Neuronal stem cell (in vitro differentiated cells): ENCODE measurements at places on chromosomes 2 and 18.

GRCh38 chr2:156456616-156457015, 20.4 kb downstream of the GPD2 start:
- DNase-seq, result no peak

- DNase-seq, result no peak
Measured at GRCh38 chr2:129689653-129690448, 289.6 kb upstream of the RAB6C start.

DNA sequence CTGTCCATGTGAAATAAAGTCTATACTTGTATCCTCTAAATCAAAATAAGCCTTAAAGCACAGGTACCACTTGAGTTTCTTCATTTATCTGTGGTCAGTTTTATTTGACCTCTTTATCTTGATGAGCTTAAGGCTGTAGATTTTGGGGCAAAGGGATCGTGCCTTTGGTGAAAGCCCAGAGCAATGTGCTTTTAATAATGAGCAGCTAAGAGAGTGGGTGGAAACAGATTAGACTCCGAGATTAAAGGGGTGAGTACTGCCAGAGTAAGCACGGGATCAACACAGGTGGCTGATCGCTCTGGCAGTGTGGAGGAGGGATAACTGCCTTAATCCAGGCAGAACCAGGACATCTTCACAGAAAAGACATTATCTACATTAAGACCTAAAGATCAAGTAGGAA, 280.4 kb downstream of the TDRD15 start:
- no peak for DNase-seq

- no peak for DNase-seq
Measured at GRCh38 chr18:75324686-75325257, 102.7 kb downstream of the SMIM21 start.

GRCh38 chr2:50546790-50547189, 485.1 kb downstream of the NRXN1 start:
- DNase-seq, result no peak

DNA sequence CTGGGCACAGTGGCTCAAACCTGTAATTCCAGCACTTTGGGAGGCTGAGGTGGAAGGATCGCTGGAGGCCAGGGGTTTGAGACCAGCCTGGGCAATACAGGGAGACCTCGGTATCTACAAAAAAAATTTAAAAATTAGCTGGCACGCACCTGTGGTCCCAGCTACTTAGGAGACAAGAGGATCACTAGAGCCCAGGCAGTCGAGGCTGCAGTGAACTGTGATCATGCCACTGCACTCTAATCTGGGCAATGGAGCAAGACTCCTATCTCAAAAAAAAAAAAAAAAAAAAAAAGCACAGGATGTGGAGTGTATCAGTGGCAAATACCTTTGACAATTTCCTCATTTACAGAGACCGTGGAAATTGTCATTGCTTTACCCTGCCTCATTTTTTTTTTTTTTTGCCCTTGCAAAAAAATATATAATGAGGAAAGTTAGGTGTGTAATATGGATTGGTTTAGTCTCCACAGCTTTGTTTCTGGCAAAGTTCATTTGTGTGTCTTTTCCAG, 20.9 kb upstream of the PPP1CB start:
- DNase-seq, result no peak

GRCh38 chr2:196985511-196986183, 59.1 kb upstream of the PGAP1 start:
- no peak for DNase-seq

DNA sequence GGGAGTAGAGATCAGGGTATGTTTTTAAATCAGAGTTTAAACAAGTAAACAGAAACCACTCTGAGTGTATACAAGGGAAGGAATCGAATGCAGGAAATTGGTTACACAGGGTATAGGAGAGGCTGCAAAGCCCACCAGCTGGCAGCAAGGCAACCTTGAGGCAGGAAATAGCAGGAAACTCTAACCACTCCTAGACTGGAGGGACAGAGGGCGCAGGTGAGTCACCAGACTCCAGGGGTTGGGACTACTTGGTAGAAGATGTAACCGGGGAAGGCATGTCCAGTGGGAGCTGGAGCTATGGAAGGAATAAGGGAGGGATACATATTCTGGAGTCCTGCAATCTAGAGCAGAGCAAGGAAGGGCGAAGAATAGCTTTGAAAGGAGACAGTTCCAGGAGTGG, 152.3 kb downstream of the MEIS1 start:
- DNase-seq, result no peak

DNA sequence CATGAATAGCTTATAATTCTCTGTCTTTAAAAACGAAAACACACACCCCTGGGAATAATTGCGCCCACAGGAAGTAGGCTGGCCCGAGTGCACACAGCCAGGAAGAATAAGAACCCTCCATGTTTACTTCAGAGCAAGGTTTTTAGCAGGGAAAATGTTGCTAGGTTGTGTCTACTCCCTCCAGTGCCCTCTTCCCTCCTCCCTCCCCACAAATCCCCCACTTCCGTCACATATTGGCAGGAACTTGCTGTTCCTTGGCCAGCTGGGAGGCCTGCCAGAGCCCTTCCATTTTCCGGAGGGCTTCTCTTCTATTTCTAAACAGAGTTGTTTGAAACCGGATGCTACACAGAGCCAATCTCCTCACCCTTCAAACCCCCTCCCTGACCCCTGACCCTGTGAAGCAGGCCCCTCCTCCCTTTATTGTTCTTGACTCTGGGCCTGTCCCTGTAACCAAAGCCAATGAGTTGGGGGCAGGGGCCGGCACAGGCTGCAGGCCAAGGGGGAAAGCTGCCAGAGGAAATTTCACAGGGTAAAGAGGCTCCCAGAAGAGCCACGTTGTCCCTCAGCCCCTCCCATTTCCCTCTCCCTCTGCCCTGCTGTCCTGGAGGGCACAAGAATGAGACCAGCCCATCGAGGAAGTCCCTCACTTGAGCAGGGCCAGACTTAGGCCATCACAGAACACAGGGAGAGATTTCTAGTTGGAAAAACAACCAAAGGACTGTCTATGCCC, 49.8 kb upstream of the LGALSL start:
- DNase-seq, result peak; percentile 92

DNA sequence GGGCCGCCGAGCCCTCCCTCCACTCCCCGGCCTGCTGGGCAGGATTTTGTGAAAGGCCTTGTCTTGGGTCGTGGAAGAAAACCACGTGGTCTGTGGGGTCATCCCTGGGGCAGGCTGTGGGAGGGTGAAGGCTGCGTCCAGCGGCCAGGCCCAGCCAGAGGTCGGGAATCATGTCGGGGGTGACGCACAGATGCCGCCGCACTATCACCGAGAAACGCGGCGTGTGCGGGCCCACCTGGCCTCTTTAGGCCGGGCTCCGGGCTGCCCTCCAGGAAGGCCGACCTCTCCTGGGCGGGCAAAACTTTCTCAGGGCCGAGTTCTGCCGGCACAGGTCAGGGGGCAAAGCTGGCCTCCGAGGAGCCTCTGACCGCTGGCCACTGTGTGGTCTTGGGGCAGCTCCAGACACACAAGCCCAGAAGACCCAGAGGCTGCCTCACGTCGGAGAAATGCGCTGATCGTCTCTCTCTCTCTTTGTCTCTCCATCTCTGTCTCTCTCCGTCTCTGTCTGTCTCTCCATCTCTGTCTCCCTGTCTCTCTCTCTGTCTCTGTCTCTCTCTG, 28.4 kb downstream of the NFATC1 start:
- DNase-seq, result no peak

- DNase-seq, result peak; percentile 79
Measured at GRCh38 chr2:27428978-27429541, 629 bp downstream of the NRBP1 start.

DNA sequence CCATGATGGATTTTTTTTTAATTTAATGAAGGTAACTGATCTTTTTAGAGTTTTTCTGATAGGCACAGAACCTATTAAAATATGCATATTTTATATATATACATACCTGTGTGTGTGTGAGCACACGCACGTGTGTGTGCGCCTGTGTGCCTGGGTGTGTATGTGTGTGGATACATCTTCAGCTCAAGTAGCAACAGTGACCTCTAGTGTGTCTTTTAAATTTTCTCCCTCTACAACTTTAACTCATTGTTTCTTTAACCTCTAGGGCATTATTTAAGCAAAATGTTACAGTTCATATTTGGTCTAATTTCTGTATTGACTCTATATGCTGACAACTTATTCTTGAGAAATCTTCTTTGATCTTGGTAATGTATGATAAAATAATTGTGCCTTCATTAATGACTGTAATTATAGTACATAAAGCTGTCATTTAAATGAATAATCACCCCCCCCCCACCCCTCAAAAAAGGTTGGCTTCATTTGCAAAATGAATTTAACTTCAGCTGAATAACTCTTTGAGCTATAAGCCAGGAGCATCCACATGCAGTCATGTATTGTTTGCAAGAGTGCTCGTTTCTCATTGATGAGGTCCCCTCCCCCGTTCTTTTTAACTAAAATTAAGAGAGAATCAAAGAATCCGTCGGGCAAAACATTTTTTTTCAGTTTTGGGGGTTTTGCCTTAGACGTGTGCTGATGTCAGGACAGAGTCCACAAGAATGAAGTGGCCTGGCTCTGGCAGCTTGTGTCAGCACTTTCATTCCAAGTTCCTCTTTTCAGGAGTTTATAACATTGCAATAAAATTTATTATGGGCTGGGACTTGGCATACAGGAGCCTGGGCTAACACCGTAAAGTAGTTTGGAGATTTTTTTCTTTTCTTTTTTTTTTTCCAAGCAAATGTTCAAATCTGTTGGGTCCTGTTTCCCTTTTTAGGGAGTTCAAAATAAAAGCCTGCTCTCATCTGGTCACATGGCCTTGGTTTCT, 80.0 kb downstream of the ETAA1 start:
- DNase-seq, result no peak

DNA sequence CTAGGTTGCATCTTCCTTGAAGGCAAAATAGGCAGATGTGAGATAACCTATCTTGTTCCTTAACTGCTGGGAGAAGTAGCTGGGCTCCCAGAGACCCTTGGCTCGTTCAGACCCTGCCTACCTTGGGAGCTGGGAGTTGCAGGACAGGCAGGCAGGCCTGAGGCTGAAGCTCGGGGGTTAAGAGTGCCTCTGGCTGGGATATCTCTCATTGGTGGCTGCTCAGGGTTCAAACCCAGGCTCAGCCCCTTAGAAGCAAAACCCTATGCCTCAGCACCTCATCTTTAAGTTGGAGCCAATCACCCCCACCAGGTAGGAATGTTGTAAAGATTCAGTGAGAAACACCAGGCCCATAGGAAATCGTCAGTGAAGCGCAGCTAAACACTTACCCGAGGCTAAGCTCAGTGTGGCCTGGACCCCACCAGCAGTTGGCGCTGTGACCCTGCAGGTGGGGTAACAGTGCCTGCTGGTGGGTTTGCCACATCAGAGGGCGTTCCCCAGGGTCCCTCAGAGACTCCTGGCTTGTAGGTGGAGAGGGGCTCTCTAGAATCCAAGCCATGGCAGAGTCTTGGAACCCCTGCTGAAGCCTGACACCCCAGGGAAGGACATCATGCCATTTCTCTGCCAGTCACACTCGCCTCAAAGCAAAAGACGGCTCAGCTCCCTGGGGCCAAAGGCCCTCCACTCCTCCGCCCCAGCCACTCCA, 54.6 kb upstream of the GPR17 start:
- peak; percentile 65 for DNase-seq

- DNase-seq, result peak; percentile 76
Measured at GRCh38 chr2:11582862-11583752, 49.3 kb downstream of the GREB1 start.

GRCh38 chr2:98377544-98377943, 31.3 kb downstream of the CNGA3 start:
- DNase-seq, result no peak

GRCh38 chr2:68727683-68728375, 6.8 kb upstream of the ARHGAP25 start:
- no peak for DNase-seq

DNA sequence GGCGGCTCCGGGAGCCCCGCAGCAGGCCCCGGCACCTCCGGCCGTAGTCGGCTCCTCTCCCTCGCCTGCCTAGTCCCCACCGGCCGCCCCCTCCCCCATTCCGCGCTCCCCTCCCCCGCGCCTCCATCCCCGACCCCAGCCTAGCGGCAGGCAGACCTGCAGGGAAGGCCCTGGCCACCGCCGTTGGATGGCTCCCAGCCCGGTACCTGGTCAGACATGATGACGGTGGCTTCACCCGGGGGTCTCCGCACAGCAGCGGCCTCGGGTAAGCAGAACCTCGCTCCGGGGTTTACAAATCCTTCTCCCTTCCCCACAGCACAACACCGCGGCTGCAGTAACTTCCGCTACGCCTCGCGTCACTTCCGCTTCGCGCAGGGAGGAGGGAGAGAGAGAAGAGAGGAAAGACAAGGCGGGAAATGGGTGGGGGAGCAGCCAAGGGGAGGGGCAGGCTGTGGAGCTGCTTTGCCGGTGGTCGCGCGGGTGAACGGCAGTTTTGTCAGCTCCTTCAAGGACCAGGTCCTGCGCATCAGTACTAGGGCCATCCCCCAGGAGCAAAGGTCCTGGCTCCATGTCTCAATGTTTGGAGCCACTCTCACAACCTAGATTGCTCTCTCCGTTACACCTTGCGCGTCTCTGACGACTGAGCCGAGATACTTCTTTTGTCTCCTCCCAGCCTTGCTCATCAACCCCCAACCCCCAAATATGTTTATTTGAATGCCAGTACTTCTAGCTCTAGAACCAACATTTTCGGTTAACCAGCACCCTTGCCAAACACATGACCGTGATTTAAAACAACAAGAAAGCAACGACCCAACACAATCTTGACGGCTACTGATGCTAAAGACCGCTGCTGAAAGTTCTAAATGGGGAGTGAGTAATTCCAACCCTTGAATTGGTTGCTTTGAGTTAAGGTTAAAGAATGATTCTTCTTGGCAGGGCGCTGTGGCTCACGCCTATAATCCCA, at the start of gene SUMO1:
TSS of gene SUMO1 (minus strand) at position 364 of the 964 bp plus-strand sequence. CDS start at position 218, 146 bp downstream.
- DNase-seq, result peak; percentile 90

DNA sequence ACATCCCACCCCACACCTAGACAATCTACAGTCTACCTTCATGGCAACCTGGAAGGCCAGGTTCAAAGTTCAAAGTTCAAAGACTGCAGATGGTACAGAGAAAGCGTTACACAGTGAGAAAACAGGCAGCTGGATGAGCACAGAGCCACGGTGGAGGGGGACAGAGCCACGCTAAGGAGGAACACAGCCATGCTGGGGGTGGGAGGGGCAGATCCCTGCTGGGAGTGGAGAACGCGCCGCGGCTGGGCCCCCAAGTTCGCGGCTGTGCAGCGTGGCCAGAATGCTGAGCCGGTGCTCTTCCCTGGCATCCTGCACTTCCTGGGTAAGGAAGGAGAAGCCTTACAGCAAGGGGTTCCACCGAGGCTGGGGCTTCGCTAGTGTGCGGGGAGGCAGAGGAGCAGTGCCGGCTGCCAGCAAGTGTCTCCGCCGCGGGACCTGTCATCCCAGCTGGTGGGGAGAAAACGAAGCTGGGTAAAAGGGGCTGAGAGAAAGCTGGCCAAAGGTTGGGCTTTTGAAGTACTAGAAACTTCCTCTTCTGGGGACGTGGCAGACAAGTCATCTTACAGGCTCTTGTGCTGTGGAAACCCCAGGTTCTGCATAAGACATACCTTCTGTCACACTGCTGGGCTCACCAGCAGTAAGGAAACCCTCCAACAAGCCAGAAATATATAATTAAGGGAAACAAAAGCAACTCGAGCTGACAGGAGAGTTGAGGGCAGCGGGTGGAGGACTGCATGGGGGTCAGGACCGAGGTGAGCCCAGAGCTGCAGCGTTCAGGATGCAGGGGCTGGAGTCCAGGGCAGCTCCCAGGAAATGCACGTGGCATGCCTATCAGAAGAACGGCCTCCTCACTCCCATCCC, 115.5 kb downstream of the HDAC4 start:
- DNase-seq, result no peak
